ENCODE measurements at places on chromosomes 6 and 20. TPM values are rescaled to one million over a fixed set of nuclear protein-coding genes. Genes with fewer than 3 reads are reported as not detected.

The LINC00237 gene
- not detected for total RNA-seq

The CDH4 gene
- not detected for total RNA-seq

The SLC17A4 gene
- not detected for total RNA-seq

The GSTA1 gene
- total RNA-seq, result not detected

The CPXM1 gene
- total RNA-seq, result 1.5 TPM

The C2 gene
- total RNA-seq, result 1.4 TPM

The CCM2L gene
- total RNA-seq, result not detected

The GPR63 gene
- 5.0 TPM for total RNA-seq

The NCR2 gene
- total RNA-seq, result not detected

The MARCKS gene
- total RNA-seq, result 0.28 TPM

The APOBEC2 gene
- total RNA-seq, result not detected

The PAX1 gene
- not detected for total RNA-seq

The PSORS1C1 gene
- total RNA-seq, result not detected

The SULF2 gene
- total RNA-seq, result 0.48 TPM

The CLIC5 gene
- 3.0 TPM for total RNA-seq

The ABHD16B gene
- not detected for total RNA-seq

The PAQR8 gene
- 6.8 TPM for total RNA-seq

The SLC25A27 gene
- 1.3 TPM for total RNA-seq

The GSTA3 gene
- total RNA-seq, result not detected

The LEMD2 gene
- total RNA-seq, result 66.2 TPM

The ZSCAN31 gene
- total RNA-seq, result 1.5 TPM

The SMLR1 gene
- total RNA-seq, result not detected

The ADAM33 gene
- not detected for total RNA-seq

The PCIF1 gene
- 28.6 TPM for total RNA-seq

The MYCT1 gene
- not detected for total RNA-seq

The SLC17A3 gene
- total RNA-seq, result 1.6 TPM

The MEI4 gene
- not detected for total RNA-seq

The WFDC12 gene
- not detected for total RNA-seq

The POU3F2 gene
- not detected for total RNA-seq

The CCN6 gene
- not detected for total RNA-seq

The SLC24A3 gene
- total RNA-seq, result not detected

The C6orf52 gene
- 1.7 TPM for total RNA-seq

The PROKR2 gene
- not detected for total RNA-seq

The SAMD3 gene
- total RNA-seq, result 3.2 TPM

The SEMG1 gene
- not detected for total RNA-seq

The DNAAF9 gene
- 2.3 TPM for total RNA-seq

The GABRR1 gene
- not detected for total RNA-seq

The CHRNA4 gene
- total RNA-seq, result not detected

The PHACTR1 gene
- total RNA-seq, result 0.05 TPM

The DDX27 gene
- total RNA-seq, result 51.4 TPM

The ZC2HC1B gene
- total RNA-seq, result not detected

The PLCB1 gene
- 2.6 TPM for total RNA-seq

The TGM3 gene
- total RNA-seq, result not detected

Data from activated T-helper 2 cell treated with anti-CD3 and anti-CD28 coated beads, Interferon-gamma antibody, Interleukin-2, Interleukin-4, amounts not matched to agents 10 μg/mL and 5 μg/mL and 100 μg/mL, durations not matched to agents 14 hours and 24 hours and 36 hours (primary cell).